Esophagus muscularis mucosa (tissue), 4 donors: ENCODE measurements at places on chromosomes 7 and 10.
A peak's percentile ranks its signal among the peaks of the same experiment; 100 is the strongest.

DNA sequence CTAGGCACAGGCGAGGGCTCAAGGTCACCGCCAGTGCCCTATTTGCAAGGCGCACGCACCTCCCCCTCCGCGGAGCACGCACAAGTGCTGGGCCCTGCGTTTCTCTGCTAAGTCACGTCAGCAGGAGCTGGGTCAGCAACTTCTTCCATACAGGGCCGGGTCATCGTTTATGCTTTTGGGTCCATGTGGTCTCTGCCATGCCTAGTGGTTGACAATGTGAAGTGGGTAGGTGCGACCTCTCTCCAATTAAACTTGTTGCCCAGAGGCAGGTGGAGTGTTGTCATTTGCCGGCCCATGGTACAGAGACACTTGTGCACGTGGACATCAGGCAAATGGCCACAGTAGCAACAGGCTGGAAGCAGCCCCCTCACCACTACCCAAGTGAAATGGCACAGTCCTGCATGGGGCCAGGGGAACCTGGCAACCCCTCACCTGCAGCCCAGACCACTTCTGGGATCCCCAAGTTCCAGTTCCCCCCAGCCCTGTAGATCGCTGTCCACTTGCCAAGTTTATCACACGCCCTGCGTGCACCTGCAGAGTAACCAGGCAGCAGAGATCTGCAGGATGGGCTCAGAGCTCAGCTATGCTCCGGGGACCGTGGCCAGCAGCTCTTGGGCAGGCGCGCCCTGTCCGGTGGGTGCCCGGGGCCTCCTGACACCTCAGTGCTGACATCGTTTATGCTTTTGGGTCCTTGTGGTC lies 86.1 kb upstream of the PPP2R2D start:
- no peaks in the 10 kb centered on the region for H3K4me1 ChIP-seq
- H3K4me3 ChIP-seq = no peak overlapping the region
- no peaks in the 10 kb centered on the region for H3K36me3 ChIP-seq
- peak; percentile 90 for DNase-seq
- H3K27me3 ChIP-seq = no peaks in the 10 kb centered on the region

DNA sequence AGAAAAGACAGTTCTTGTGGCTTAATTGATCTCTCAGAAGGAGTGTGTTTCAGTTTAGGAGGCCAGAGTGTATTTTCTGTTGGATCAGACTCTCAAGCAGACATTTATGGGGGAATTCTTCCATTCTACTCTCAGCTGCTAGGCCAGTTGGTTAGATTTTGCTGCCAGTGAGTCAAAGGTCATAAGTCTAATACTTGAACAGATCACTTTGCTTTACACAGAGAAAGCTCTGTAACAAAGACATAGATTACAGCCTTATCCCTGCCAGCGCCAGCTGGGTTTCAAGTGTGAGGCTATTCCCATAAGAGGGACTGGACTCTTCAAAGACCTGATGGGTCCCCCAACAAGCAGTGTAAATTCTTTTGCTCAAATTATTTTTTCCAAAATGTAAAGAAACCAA lies 145.6 kb upstream of the SEMA3C start:
- no peak for DNase-seq
- no peak overlapping the region for H3K4me3 ChIP-seq
- no peak overlapping the region for H3K27ac ChIP-seq
- H3K4me1 ChIP-seq = peaks cover 16% of the 10 kb centered on the region

DNA sequence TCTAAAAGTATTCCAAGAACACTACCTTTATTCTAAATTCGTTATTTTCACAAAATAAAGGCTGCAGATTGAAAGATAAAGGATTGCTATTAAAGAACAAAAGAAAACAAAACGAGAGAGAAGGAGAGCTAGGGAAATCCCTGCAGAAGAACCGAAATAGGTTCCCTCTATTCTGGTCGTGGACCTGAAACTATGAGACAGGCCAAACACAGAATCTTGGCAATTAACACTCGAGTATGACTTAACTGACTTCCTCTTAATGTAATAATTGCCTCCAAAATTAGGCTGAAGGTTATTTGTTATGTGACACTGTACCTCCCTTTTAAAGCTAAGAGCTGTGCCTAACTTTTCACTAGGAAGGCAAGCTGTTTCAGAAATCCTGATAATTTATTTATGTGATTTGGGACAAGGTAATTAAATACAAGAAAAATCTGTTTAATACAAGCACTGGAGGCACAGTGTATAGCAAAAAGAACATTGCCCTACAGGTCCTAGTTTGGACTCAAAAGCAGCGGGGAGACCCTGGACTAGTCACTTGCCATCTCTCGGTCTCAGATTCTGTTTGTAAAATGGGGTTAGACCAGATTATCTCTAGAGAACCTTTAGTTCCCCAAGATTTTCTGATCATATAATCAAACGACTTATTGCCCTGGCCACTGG lies 11.6 kb downstream of the NAMPT start:
- H3K4me1 ChIP-seq = peaks cover 15% of the 10 kb centered on the region
- DNase-seq = no peak
- peaks cover 82% of the 10 kb centered on the region for H3K36me3 ChIP-seq
- H3K27me3 ChIP-seq = no peaks in the 10 kb centered on the region
- H3K4me3 ChIP-seq = no peak overlapping the region
- H3K27ac ChIP-seq = no peak overlapping the region

DNA sequence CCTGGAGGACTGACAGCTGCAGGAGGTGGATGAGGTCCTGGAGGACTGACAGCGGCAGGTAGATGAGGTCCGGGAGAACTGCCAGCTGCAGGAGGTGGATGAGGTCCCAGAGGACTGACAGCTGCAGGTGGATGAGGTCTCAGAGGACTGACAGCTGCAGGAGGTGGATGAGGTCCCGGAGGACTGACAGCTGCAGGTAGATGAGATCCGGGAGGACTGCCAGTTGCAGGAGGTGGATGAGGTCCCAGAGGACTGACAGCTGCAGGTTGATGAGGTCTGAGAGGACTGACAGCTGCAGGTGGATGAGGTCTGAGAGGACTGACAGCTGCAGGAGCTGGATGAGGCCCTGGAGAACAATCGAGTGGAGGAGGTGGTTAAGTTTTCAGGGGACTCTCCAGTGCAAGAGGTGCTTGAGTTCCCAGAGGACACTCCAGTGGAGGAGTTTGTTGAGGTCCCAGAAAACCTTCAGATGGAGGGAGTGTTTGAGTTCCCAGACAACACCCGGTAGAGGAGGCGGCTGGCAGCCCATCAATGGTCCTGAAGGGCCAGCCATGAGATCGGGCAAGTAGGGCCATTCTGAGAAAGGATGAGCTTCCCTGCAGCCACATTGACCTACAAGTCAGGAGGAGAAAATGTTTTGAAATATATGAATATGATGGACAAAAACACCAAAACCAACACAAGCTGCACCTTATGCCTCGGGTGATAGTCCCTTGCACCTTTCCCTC lies 4.7 kb upstream of the EIF5AL1 start:
- no peaks in the 10 kb centered on the region for H3K36me3 ChIP-seq
- H3K4me1 ChIP-seq = no peaks in the 10 kb centered on the region
- peaks cover 11% of the 10 kb centered on the region for H3K27me3 ChIP-seq
- H3K4me3 ChIP-seq = no peak overlapping the region

GRCh38 chr10:70233939-70234300 lies 691 bp upstream of the PPA1 start:
- H3K27me3 ChIP-seq = no peaks in the 10 kb centered on the region
- DNase-seq = peak; percentile 37
- peaks cover 27% of the 10 kb centered on the region for H3K4me1 ChIP-seq
- no peaks in the 10 kb centered on the region for H3K36me3 ChIP-seq
- H3K27ac ChIP-seq = peak overlapping the region; percentile 84
- H3K4me3 ChIP-seq = peak overlapping the region; percentile 75

GRCh38 chr10:132708441-132708840 lies 77.5 kb downstream of the NKX6-2 start:
- H3K4me3 ChIP-seq = no peak overlapping the region
- DNase-seq = no peak
- H3K27me3 ChIP-seq = no peaks in the 10 kb centered on the region
- peaks cover 84% of the 10 kb centered on the region for H3K36me3 ChIP-seq
- H3K27ac ChIP-seq = no peak overlapping the region
- H3K4me1 ChIP-seq = no peaks in the 10 kb centered on the region

GRCh38 chr10:121661451-121661851 lies 63.2 kb upstream of the FGFR2 start:
- no peak overlapping the region for H3K27ac ChIP-seq
- H3K4me3 ChIP-seq = no peak overlapping the region
- H3K27me3 ChIP-seq = no peaks in the 10 kb centered on the region
- peaks cover 11% of the 10 kb centered on the region for H3K4me1 ChIP-seq
- no peak for DNase-seq

DNA sequence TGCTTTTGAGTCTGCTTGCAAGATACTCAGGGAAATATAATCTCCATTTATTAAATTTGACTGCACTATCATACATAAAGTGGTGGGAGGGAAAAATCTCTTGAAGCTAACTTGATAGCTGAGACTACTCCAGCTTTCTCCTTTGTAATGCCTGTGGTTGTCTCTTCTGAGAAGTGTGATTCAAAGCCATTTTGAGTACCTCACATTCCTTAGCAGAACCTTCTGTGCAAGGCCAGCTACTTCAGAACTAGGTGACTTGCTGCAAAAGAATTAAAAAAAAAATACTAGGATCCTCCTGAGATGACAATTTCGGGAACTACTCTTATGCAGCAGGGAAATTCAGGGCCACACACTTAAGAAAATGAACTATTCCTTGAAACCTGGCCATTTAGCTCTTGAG lies 294.8 kb downstream of the MDFIC start:
- H3K36me3 ChIP-seq = no peaks in the 10 kb centered on the region
- DNase-seq = no peak
- no peak overlapping the region for H3K27ac ChIP-seq
- no peak overlapping the region for H3K4me3 ChIP-seq
- H3K27me3 ChIP-seq = no peaks in the 10 kb centered on the region
- peaks cover 8% of the 10 kb centered on the region for H3K4me1 ChIP-seq

DNA sequence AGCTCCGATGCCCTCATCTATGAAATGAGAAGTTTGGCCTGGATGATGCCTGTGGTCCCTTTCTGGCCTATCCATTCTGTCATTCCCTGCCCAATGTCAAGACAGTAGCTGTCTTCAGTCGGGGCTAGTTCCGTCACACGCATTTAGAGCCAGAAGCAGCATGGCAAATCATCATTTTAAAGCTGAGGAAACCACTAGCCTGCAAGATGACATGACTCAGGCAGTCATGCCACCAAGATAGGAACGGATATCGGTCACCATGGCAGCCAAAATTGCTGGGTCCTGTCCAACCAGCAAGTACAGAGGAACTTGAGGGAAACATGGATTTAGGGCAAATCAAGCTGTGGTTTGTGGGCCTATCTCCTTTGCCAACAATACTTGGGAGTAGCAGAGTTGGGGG lies 64.5 kb upstream of the MRLN start:
- H3K36me3 ChIP-seq = peaks cover 23% of the 10 kb centered on the region
- H3K27ac ChIP-seq = no peak overlapping the region
- no peak overlapping the region for H3K4me3 ChIP-seq
- H3K27me3 ChIP-seq = no peaks in the 10 kb centered on the region

GRCh38 chr7:129376778-129377700 lies 57.2 kb upstream of the STRIP2 start:
- H3K4me3 ChIP-seq = no peak overlapping the region
- no peaks in the 10 kb centered on the region for H3K27me3 ChIP-seq
- no peak overlapping the region for H3K27ac ChIP-seq
- no peaks in the 10 kb centered on the region for H3K4me1 ChIP-seq
- no peaks in the 10 kb centered on the region for H3K36me3 ChIP-seq

DNA sequence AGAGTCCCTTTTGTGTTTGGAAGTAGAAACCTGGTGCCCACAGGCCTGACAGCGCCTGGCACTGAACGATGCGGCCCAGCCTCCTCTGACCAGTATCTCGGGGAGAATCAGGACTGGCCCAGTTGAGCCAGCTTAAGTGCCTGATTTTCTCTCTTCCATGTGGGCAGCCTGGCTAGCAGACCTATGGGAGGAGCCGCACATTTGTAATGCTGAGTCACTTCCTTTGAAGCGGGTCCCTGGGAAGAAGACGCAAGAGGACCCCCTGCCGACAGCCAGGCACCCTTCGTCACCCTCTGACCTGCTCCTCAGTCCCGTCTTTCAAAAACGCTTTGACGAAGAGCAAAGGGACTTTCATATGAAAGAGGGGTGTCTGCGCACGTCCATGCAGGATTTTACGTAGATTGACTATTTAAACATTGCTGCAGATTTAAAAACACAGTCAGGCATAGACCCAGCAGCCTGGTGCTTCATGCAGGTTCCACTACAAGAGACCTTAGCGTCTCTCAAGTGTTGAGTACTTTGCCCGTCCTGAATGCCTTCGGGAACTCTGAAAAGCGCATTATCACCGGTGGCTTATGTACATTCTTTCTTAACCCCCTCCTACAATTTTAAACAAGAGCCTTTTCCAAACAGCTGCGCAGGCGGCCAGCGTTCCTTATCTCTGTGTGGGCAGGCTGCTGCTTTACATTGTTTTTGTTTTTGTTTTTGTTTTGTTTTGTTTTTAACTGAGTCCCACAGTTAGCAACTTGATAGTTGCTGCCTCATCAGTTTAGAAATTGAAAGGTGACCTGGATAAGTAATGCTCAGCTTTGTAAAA lies 36.5 kb upstream of the AP5Z1 start:
- H3K4me3 ChIP-seq = peak overlapping the region; percentile 3
- H3K36me3 ChIP-seq = peaks cover 15% of the 10 kb centered on the region
- H3K4me1 ChIP-seq = peaks cover 39% of the 10 kb centered on the region
- H3K27ac ChIP-seq = peak overlapping the region; percentile 68
- no peak for DNase-seq

GRCh38 chr7:99440195-99440594 lies 1.5 kb downstream of the CPSF4 start:
- H3K4me3 ChIP-seq = peak overlapping the region; percentile 88
- DNase-seq = no peak
- H3K4me1 ChIP-seq = peaks cover 50% of the 10 kb centered on the region
- peaks cover 38% of the 10 kb centered on the region for H3K36me3 ChIP-seq
- H3K27ac ChIP-seq = no peak overlapping the region
- H3K27me3 ChIP-seq = no peaks in the 10 kb centered on the region

DNA sequence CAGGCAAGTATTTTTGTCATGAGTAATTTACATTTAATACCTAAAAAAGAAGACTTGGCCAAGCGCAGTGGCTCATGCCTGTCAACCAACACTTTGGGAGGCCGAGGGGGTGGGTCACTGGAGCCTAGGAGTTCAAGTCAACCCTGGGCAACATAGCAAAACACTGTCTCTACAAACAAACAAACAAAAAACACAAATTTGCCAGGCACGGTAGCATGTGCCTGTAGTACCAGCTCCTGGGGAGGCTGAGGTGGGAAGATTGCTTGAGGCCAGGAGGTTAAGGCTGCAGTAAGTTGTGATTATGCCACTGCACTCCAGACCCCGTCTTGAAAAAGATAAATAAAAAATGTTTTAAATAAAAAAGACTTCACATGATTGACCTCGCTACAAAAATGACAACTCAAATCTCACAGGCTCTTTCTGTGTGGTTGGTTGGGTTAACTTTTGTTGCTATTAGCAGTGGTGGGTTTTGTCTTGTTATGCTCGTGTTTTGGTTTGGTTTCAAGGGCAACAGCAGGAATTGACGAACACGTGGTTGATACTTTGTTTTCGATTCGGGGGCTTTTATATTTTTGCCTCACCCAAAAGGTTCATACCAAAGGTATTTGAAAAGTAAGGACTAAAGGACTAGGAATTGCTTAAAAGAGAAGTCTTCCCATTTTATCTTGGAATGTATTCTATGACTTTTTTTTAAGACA lies 227.2 kb upstream of the MKLN1 start:
- no peaks in the 10 kb centered on the region for H3K27me3 ChIP-seq
- H3K4me3 ChIP-seq = no peak overlapping the region
- peak overlapping the region; percentile 20 for H3K27ac ChIP-seq
- peaks cover 85% of the 10 kb centered on the region for H3K4me1 ChIP-seq
